ENCODE measurements at places on chromosomes 11 and 22.

GRCh38 chr11:115464269-115464668, 39.9 kb downstream of the CADM1 start:
- no peak for DNase-seq

DNA sequence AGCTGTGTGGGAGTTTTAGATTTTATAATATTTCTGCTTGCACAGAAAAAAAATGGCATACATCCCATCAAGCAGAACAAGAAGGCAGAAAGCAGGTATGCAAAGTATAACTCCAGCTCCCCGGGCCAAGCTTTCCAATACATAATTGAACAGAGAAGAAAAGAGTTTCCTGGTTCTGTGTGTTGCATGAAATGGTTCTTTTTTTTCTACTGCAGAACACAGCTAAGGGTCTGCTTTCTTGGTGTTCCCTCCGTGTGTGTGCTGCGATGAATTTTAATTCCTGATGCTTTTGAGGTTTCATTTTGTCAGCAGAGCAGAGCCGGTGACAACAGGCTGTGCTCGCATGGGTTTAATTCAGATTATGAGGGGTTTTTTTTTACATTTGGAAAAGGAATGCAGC, 70.7 kb upstream of the TTC12 start:
- DNase-seq: no peak

- DNase-seq: no peak
Measured at GRCh38 chr11:315516-315994, 1.7 kb downstream of the IFITM1 start.

GRCh38 chr22:42808521-42808920, 48.6 kb downstream of the ARFGAP3 start:
- no peak for DNase-seq

- DNase-seq: no peak
Measured at GRCh38 chr11:8477680-8478079, 116.3 kb downstream of the STK33 start.

GRCh38 chr11:81673001-81673400, 1060.7 kb downstream of the FAM181B start:
- DNase-seq: no peak

GRCh38 chr11:1499261-1499890, 12.8 kb upstream of the MOB2 start:
- no peak for DNase-seq

DNA sequence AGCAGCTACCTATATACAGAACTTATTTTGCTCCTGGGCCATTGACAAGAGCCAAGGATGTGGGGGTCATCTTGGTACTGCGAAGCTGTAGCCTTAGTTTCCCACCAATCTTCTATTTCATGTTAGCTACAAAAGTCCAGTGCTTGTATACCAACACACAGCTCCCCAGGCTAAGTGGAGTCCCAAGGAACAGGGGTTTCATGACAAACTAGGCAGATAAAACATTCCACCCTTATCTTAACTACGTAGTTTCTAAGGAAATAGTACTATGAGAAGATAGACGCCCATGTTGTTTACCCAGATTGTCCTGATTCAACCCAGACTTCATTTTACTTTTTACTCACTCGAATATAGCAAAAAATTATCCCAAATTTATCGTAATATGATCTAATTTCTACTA, 218.5 kb downstream of the DYNC2H1 start:
- no peak for DNase-seq

GRCh38 chr11:69529001-69529400, 47.5 kb downstream of the LINC01488 start:
- no peak for DNase-seq

GRCh38 chr11:64858467-64859263, 14.2 kb upstream of the CDC42BPG start:
- no peak for DNase-seq

DNA sequence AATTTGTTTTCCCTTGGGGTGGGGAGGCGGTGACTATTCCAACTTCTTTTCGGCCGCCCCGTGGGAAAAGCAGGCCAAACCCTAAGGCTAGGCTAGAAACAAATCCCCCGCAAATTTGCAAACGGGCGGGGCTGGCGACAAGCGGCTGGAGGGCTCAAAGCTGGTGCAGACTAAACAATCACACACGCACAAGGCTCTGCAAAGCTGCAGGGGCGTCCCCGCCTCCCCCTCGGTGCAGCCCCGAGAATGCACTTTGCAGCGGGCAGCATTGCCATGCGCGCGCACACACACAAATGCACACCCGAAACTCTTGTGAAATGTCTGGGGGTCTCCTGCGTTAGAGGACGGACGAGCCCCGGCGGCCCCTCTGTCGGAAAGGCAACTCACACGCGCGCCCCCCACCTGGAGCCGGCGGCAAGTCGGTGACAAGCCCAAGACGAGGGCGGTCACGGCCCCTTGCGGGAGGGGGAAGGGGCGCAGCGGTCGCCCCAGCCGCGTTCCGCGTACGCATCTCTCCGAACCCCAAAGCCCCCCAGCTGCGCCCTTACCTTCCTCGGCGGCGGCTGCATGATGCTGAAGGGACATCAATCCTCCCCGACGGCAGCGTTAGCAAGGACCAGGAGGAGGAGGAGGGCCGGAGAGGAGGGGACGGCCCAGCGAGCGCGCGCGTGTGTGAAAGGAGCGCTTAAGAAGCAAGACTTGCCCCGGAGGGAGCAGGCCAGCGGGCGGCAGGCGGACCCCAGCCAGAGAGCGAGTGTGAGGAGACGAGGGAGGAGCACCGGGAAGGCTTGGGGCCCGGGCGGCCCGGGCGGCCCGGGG, 600 bp downstream of the FCHSD2 start:
- peak; percentile 90 for DNase-seq

GRCh38 chr11:71423181-71423790, 24.9 kb downstream of the DHCR7 start:
- no peak for DNase-seq
